COLO829 (cell line): ENCODE measurements at places on chromosomes 12 and 14.

- no peak for DNase-seq
Observed at GRCh38 chr12:15664491-15664890, 124.7 kb downstream of the EPS8 start.

DNA sequence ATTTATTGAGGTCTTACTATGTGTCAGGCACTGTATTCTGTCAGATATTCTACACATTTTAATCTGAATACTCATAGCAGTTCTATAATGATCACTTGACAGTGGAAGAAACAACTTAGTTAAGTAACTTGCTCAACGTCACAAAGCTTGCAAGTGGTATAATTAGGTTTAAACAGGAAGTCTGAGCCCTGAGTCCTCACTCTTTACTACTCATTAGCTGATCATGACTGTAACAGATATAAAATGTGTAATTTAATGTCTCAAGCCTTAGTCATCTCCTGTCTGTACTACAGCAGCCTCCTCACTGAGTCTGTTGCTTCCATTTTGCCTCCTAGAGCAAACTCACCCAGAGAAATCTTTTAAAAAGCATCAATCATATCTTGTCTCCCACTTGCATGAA, 38.9 kb downstream of the PPP4R4 start:
- DNase-seq = no peak

GRCh38 chr12:105267711-105268110, 31.7 kb upstream of the APPL2 start:
- no peak for DNase-seq

DNA sequence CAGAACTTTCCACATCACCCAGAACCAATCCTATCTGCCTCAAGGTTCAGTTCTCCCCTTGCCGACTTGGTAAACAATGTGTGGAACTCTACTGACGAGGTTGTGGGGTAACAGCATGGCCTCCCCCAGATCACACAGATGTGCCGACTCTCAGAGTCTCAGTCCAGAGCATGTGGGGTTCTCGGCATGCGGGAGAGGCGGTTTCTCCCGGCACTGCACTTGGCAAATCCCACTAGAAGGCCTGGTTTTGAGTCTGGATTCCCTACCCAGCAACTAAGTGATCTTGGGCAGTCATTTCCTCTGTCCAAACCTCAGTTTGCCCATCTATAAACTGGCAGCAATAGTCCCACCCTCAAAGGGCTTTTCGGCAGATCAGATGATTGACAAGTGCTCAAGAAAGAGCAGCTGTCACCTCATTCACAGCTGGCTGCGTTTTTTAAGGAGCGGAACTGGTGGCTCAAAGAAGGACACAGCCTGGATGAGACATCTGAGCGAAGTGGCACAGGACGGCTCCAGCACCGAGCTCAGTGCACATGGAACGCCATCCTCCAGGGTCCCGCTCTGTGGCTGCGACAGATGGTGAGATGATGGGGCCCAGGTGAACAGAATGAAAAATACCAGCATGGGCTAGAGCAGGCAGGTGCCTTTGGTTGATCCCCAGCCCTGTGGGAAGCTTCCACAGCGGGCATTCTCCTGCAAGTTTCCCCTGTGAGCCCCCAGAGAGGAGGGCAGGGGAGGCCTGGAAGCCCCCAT, 7.3 kb downstream of the TESC start:
- no peak for DNase-seq

DNA sequence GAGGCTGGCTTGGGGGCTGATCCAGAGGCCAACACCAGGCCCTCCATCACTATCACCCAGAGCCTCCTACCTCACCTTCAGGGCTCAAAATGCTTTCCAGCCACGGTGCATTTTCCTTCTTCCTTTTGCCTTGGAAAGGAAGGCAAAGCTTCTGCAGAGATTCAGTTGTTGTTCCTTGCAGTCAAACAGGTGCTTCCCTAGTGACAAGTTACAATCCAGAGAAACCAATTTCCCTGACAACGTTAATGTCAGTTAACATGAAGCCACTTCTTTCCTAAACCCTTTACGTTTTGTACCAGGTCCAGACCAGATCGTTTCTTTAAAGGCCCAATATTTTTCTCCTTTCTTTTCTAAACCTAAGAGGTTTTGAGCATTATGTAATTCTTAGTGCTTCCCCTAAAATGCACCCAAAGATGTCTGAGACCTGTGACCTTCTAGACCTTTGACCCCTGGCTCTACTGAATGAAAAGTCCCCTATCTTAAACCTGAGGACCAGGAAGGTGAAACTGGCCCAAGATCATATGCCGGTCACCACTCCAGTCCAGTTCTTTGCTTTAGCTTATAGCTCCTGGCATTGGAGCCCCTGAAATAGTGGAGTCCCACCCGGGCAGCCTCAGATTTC, 211.5 kb downstream of the SLC41A2 start:
- no peak for DNase-seq

DNA sequence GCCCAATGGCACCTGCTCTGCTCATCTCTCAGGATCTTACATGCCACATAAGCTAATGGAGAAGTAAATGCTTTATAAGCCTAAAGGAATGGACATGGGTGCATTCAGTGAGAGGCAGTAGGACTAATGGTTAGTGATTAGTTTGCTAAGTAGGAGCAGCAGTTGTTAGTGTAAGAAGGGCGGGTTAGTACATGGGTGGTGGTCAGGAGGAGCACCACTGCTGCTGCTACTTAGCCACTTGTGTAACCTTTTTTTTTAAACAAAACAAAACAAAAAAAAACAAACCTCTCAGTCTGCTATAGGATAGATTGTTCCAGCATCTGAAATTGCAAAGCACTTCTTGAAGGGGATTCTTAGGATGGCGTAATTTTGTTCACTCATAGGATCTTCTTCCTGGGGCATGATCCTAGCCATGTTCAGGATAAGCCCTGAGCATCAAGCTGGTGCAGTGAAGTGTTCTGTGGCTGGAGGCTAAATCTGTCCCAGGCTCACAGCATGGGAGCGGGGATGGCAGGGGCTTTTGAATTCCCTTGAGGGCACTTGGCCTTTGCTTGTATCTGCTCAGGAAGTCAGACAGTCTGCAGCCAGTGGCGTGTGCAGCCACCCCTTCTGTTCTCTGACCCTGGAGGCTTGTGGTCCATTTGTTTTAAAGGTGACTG, 63.6 kb downstream of the CHST11 start:
- DNase-seq = no peak
